ENCODE measurements at places on chromosomes 1 and 21.

- no peak overlapping the region for H3K27ac ChIP-seq
- no peaks in the 10 kb centered on the region for H3K4me1 ChIP-seq
- DNase-seq, result no peak
These were observed 2.4 kb downstream of the AMPD1 start for GRCh38 chr1:114692947-114693346.

DNA sequence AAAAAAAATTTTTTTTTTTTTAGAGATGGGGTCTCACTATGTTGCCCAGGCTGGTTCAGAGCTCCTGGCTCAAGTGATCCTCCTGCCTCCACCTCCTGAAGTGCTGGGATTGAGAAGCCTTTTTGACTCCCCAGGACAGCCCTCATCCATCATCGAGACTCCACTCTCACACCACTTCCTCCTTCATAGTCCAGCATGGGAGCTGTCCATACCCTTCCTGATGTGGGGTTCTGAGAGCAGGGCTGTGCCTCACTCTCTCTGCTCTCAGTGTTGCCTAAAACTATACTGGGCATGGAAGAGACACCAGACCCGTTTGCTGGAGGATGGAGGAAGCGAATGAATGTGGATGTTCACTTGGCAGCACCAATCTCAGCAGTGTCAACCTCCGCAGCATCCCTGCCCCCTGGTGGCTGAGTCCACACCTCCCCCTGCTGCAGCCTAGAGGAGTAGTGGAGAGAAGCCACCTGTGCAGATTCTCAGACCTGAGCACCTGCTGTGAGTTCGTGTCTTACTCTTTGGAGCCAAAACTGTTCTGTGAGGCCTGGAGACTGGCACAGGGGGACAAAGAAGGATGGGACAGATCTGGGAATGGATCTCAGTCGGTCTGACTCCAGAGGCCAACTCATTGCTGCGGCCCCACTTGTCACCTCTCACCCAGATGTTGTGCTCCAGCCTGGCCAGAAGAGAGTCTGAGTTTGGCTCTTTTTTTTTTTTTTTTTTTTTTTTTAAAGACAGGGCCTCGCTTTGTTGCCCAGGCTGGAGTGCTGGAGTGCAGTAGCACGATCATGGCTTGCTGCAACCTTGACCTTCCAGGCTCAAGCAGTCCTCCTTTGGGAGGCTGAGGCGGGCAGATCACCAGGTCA is 17.7 kb downstream of the TINAGL1 start:
- no peaks in the 10 kb centered on the region for H3K36me3 ChIP-seq
- H3K27me3 ChIP-seq, result no peaks in the 10 kb centered on the region
- peaks cover 4% of the 10 kb centered on the region for H3K4me1 ChIP-seq
- DNase-seq, result peak; percentile 87
- H3K4me3 ChIP-seq, result no peak overlapping the region
- no peak overlapping the region for H3K27ac ChIP-seq

DNA sequence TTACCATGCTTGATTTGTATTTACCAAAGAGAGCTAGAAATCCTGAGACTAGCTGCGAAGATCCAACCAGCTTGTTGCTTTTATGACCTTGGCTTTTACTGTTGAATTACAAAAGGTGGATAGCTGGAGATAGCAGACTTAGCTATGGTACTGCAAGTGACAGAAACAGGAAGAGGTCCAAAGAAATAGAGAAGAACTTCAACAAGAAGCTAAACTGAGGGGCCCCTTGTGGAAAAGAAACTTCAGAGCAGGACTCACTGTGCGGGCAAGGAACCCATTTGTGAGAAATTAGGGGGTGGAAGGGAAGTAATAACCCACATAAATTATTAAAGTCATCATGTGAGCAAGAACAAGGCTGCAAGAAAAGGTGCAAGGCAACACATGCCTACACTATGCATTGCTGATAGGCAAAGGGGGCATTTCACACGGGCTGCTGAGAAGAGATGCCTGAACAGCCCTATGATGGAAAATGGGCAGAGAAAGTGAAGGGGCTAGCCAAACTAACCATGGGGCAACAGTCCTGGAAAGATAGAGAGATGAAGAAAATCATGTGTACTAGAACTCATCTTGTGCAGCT is 116.6 kb upstream of the PRDX6 start:
- no peak overlapping the region for H3K27ac ChIP-seq
- no peaks in the 10 kb centered on the region for H3K4me1 ChIP-seq
- H3K36me3 ChIP-seq, result no peaks in the 10 kb centered on the region
- H3K27me3 ChIP-seq, result no peaks in the 10 kb centered on the region
- DNase-seq, result no peak
- H3K4me3 ChIP-seq, result no peak overlapping the region

- DNase-seq, result no peak
- no peak overlapping the region for H3K27ac ChIP-seq
- H3K36me3 ChIP-seq, result no peaks in the 10 kb centered on the region
These were observed 445.5 kb downstream of the PTPRC start for GRCh38 chr1:199084293-199084692.

GRCh38 chr1:36479505-36480051 is 3.1 kb downstream of the CSF3R start:
- H3K4me3 ChIP-seq, result no peak overlapping the region
- H3K4me1 ChIP-seq, result peaks cover 18% of the 10 kb centered on the region
- no peaks in the 10 kb centered on the region for H3K27me3 ChIP-seq
- no peak overlapping the region for H3K27ac ChIP-seq

DNA sequence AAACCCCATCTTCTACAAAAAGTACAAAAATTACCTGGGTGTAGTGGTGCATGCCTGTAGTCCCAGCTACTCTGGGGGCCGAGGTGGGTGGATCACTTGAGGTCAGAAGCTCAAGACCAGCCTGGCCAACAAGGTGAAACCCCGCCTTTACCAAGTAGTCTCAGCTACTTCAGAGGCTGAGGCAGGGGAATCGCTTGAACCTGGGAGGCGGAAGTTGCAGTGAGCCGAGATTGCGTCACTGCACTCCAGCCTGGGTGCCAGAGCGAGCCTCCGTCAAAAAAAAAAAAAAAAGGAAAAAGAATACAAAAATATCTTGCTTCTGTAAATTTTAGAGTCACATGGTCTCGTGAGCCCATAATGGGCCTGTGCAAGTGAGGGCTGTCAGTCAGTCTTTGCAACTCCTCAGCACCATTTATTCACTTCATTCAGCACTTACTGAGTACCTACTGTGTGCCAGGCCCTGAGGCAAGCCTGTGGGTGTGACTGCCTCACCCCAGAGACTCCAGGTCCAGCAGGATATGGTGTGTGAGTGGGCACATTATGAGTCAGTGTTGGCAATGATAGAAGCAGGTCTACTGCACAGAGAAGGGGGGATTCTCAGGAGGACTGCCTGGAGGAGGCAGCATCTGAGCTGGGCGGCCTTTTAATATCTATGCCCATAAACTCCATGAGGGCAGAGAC is 46.8 kb upstream of the TARDBP start:
- no peaks in the 10 kb centered on the region for H3K36me3 ChIP-seq
- H3K27me3 ChIP-seq, result no peaks in the 10 kb centered on the region
- no peak for DNase-seq
- no peak overlapping the region for H3K4me3 ChIP-seq

- H3K4me1 ChIP-seq, result no peaks in the 10 kb centered on the region
- no peaks in the 10 kb centered on the region for H3K27me3 ChIP-seq
- no peak overlapping the region for H3K4me3 ChIP-seq
- no peak overlapping the region for H3K27ac ChIP-seq
These were observed 1381.8 kb downstream of the MRPL39 start for GRCh38 chr21:24225431-24225830.

- H3K27ac ChIP-seq, result peak overlapping the region; percentile 11
- H3K27me3 ChIP-seq, result no peaks in the 10 kb centered on the region
- H3K36me3 ChIP-seq, result no peaks in the 10 kb centered on the region
- peaks cover 20% of the 10 kb centered on the region for H3K4me1 ChIP-seq
These were observed 29.1 kb downstream of the THRAP3 start for GRCh38 chr1:36253161-36253862.

- H3K4me1 ChIP-seq, result no peaks in the 10 kb centered on the region
- DNase-seq, result no peak
- no peak overlapping the region for H3K4me3 ChIP-seq
- H3K27ac ChIP-seq, result peak overlapping the region; percentile 31
- no peaks in the 10 kb centered on the region for H3K27me3 ChIP-seq
These were observed 21.3 kb downstream of the FAM20B start for GRCh38 chr1:179046808-179047635.

DNA sequence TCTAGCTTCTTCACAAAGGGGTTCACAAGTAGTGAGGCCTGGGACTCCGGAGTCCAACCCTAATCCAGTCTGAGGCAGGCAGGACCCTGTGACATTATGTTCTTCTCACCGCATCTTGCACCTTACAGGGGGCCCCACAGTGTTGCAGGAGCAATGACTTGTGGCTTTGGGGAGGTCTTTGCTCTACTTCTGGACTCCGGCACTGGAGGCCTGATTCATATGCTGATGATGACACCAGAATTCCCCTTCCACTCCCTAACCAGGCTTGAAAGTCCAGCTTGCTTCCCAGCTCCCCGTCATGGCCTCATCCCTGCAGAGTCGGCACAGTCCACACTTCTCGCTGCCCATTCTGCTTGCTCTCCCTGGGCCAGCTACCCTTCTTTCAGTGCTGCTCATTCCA is 96.3 kb upstream of the SLC44A3 start:
- no peak for DNase-seq
- no peak overlapping the region for H3K4me3 ChIP-seq
- H3K27me3 ChIP-seq, result no peaks in the 10 kb centered on the region

DNA sequence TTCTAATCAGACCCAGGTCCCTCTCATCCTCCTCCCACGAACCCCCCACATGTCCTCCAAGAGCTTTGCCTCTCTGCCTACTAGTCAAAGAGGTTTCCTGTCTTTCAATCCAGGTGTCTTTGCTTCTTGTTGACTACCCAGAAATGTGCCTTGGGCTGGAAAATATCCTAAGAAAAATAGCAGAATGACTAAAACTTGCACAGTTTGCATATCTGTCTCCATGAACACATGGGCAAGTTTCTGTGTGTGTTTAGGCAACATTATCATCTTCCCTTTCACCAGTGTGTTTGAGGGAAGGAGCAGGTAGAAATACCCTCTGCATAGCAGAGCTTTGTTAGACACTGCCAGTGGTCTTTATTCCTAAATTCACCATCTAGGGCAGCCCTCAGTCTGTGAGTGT is 1.5 kb downstream of the C1orf116 start:
- peak overlapping the region; percentile 25 for H3K4me3 ChIP-seq
- H3K27me3 ChIP-seq, result no peaks in the 10 kb centered on the region
- no peak for DNase-seq
- peaks cover 41% of the 10 kb centered on the region for H3K4me1 ChIP-seq
- no peaks in the 10 kb centered on the region for H3K36me3 ChIP-seq
- H3K27ac ChIP-seq, result peak overlapping the region; percentile 100

DNA sequence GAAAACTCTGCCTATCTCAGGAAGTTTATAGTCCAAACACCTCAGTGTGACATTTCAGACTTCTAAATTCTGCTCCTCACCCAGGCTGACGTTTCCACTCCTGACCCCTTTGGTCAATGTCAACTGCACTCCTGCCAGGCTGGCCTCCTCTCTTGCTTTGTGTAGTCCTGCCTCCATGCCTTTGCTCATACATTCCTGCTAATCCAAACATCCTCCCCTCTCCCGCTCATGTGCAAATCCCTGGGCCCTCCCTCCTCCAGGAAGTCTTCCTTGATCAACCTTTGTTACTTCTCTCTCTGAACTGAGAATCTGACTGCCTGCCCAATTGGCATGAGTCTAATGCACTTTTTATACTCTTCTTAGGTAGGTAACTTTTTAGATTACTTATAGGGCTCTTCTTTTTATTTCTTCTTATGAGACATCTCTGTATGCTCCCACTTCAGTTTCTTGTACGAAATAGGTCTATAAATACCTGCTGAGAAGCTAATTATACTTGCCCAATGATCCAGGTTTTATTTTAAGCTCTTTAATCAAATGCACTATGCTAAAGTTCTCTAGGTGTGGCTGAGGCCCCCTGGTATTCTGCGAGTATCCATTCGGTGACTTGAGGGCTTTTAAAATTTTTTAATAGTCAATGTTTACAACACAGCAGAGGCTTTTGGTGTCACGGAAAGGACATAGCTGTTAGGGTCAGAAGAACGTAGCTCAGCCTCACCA is 128.1 kb downstream of the PLXNA2 start:
- H3K27me3 ChIP-seq, result no peaks in the 10 kb centered on the region
- H3K4me3 ChIP-seq, result no peak overlapping the region
- H3K4me1 ChIP-seq, result peaks cover 18% of the 10 kb centered on the region

GRCh38 chr21:31267644-31268043 is 76.4 kb downstream of the TIAM1 start:
- H3K4me3 ChIP-seq, result no peak overlapping the region
- no peak overlapping the region for H3K27ac ChIP-seq
- H3K4me1 ChIP-seq, result no peaks in the 10 kb centered on the region
- H3K27me3 ChIP-seq, result no peaks in the 10 kb centered on the region

DNA sequence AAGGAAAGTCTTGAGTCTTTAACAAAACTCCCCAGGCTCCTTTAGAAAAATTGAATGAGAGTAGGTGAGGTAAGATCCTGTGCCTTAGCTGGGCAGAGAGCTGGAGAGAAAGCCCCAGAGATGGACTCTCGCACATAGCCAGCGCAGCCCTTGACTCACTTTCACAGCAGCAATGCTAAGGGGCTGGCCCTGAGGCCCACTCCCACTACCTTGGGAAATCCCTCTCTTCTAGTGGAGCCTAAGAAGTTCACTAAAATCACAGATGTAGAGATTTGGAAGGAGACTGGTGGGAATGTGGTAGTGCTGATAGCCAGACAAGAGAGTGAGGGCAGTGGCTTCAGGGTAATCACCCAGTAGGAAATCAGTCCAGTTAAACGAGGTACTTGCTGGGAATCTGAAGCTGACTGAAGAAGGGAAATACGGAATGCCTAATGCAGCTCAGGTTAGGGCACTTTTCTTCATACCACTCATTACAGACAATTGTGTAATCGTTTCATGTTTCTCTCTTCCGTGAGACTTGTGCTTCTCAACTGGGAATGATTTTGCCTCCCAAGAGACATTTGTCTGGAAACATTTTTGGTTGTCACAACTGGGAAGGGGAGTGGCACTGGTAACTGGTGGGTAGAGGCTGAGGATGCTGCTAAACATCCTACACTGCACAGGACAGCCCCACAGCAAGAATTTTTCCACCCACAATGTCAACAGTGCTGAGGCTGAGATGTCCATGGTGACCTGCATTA is 42.4 kb upstream of the LRRC8C start:
- H3K4me3 ChIP-seq, result no peak overlapping the region
- no peaks in the 10 kb centered on the region for H3K36me3 ChIP-seq
- DNase-seq, result no peak
- no peak overlapping the region for H3K27ac ChIP-seq
- H3K27me3 ChIP-seq, result no peaks in the 10 kb centered on the region
- H3K4me1 ChIP-seq, result peaks cover 5% of the 10 kb centered on the region

DNA sequence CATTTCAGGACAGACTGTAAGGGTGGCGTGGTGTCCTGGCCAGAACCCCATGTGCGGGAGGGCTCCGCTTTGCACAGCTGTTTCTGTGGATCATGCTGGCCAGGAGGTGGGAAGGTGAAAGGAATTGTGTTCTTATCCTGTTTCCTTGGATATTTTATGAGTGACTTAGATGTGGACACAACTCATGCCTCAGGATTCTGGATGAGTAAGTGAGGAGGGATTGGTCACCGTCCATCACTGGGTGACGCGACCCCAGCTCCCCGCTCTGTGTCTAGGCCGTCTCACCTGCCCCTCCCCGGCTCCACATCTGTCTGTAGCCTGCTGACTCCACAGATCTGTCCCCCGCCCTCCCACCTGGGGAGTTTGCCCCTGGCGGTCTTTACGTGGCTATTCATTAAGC is 48.8 kb downstream of the PIK3CD start:
- no peak for DNase-seq
- no peaks in the 10 kb centered on the region for H3K4me1 ChIP-seq
- H3K36me3 ChIP-seq, result no peaks in the 10 kb centered on the region

All from hepatocyte (in vitro differentiated cells).